CD4-positive, alpha-beta T cell (primary cell): ENCODE measurements at places on chromosomes 12 and 14.

DNA sequence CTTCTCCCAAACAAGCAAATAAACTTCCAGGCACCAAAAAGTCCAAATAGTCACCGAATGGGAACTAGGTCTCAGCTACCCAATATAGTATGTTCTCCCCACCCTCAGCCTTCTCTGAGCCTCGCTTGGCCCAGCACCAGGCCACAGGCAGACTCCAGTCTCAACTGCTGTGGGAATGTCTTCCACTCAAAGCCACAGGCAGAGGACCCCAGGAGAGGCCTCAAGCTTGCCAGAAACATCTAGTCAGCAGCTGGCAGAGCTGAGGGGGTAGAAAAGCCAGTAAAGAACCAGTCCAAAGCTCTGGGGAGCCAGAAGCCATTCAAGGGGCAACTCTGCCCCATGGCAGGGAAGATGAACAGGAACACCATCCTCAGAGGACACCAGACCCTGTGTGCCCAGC, 41.8 kb downstream of the FMNL3 start:
- DNase-seq: no peak

DNA sequence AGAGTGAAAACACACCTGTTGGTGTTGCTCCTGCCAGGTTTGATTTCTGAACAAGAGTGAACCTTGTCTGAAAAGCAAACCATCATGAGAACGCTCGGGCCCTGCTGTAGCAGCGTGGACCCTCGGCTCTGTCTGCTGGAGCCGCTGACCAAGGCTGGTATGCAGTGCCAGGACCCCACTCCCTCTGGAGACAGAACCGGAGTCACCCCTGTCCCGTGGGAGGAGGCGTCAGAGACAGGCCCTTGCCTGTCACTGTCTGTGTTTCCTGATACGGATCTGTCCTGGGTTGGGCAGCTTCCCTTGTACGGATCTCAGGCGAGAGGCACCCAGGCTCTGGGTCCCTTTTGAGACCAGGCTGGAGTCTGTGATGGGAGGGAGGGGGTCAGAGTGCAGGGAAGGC, 111.6 kb downstream of the ADGRD1 start:
- no peak for DNase-seq

DNA sequence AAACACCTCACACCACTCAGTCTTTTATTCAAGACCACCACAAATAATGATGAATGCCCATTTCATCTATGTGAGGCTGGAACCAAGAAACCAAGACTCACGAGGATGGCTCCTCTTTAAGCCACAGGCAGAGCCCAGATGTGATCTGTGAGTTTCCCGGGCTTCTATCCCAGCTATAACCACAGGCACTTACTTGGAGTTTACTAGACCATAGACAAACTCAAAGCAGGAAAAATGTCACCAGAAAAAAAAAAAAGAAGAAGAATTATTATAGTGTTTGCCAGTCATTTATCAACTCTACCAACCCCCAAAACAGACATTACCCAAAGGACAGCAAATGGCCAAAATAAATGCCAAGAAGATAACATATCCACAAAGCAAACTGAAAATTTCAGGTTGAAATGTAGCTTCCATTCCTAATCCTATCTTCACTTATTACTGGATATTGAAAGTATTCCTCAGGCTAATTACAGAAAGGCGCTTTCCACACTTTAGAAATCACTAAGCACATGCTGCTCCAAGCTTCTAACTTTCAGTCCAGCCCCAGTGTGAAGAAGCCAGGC, 44.7 kb downstream of the ZFYVE1 start:
- no peak for DNase-seq

DNA sequence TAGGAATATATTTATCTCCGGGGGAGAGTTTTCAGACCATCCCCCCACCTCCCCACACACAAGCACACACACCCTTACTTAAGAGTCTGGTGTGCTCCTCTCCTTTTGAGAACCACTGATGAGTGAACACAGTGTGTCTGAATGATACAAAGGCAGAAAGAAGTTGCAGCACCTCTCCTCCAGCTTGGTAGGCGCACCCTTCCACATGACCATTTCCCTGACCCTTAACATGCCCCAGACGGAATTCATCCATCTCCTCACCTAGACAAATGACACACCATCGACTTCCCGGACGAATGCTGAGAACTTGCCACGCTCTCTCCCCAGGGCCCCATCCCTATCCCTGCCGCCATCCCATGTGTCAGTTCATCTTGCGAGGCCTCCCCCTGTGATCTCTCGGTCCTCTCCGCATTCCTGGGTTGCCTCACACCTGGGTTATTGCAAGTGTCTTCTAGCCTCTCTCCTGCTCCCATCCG, 3.9 kb downstream of the TNFRSF1A start:
- no peak for DNase-seq

GRCh38 chr12:114447274-114447716, 41.4 kb upstream of the TBX5 start:
- DNase-seq: no peak

DNA sequence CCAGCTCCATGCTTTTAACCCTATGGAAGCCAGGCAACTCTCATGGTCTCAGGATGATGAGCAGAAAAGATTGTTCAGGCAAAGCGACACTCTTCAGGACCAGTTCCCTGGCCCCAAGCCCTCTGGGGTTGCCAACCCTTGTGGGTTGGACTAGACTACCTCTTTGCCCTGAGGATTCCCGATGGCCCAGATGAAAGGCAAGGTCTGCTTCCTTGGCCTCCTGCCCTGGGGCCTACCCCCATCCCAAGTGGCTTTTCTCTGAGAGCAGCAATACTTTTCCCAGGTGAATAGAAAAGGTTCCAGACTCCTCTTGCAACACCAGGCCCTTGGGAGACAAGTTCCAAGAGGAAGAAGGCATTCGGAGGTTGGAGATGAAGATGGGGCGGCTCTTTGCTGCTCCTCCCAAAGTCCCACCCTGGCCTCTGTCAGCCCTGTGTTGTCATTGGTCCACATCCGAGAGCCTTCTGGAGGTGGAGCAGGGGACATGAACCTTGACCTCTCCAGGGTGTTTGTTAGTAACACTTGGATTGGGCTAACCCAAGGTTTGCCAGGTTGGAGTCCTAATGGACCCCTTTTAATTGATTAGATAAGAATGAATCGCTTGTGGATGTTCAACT, 131.1 kb downstream of the GCH1 start:
- no peak for DNase-seq

GRCh38 chr12:108482717-108483212, 32.3 kb upstream of the FICD start:
- DNase-seq: no peak

- no peak for DNase-seq
Measured at GRCh38 chr12:86551146-86551571, 295.0 kb upstream of the MGAT4C start.

- no peak for DNase-seq
Measured at GRCh38 chr14:66216763-66217162, 269.4 kb upstream of the CCDC196 start.

- no peak for DNase-seq
Measured at GRCh38 chr12:104083769-104084475, 19.6 kb downstream of the HCFC2 start.

GRCh38 chr14:74578479-74578878, 33.6 kb downstream of the LTBP2 start:
- DNase-seq: no peak

- peak; percentile 1 for DNase-seq
Measured at GRCh38 chr12:29149691-29150281, 708 bp downstream of the FAR2 start.

DNA sequence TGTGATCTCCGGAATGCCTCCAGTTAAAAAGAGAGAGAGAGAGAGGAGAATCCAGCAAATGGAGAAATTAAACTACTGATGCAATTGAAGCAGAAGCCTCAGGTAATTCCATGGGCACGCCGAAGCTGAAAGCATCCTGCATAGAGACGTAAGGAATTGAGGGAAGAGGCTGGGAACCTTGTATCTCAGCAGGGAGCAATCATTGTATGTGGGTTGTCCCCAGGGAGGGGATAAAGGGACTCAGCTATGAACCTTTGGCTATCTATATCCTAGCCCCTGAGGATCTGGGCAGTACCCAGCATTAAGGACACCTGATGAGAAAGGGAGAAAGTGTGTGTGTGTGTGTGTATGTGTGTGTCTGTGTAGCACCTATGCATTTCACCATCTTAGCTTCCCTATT, 95.8 kb upstream of the ATXN7L3B start:
- DNase-seq: no peak
